ENCODE measurements at places on chromosomes 12 and 14.

GRCh38 chr14:101118233-101118632 lies 214.7 kb upstream of the RTL1 start:
- no peak for DNase-seq

GRCh38 chr12:107325075-107325608 lies 231.8 kb upstream of the CRY1 start:
- no peak for DNase-seq

DNA sequence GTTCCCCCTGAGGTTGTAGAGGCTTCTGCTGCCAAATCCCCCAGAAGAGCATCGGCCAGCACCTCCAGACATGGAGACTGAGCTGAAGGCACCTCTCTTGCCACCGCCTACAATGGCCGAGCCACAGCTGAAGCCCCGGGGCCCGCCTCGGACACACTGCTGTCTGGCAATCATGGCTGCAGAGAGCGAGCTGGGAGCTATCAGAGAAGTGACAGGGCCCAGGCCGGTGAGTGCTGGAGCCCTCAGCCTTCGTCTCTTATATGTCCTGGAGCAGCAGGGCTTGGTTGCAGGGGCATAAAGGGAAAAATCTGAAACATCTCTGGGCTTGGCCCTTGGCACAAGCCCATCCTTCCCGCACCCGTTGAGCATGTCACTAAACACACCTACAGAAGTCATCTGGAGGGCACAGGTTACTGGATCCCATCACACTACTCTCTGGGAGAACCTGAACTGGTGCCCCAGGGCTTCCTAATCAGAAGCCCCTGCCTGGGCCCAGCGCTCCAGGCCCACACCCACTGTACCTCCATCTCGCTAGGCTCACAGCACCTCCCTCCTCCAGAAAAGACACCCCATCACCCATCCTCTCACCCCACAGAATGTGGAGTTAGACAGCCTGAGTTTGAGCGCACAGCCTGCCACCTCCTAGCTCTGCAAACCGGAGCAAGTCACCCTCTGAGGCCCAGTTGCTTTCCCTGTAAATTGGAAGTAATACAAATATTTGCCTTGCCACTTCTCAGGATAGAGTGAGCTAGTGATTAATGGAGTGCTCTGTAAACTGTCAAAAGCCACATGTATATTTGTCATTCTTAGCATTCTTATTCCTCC lies at the start of gene KRT4:
Gene KRT4 (minus strand): TSS at position 232 of the 825 bp plus-strand sequence. CDS start 58 bp downstream, at position 174.
- DNase-seq, result no peak

GRCh38 chr12:88691811-88692210 lies 111.5 kb upstream of the KITLG start:
- DNase-seq, result no peak

DNA sequence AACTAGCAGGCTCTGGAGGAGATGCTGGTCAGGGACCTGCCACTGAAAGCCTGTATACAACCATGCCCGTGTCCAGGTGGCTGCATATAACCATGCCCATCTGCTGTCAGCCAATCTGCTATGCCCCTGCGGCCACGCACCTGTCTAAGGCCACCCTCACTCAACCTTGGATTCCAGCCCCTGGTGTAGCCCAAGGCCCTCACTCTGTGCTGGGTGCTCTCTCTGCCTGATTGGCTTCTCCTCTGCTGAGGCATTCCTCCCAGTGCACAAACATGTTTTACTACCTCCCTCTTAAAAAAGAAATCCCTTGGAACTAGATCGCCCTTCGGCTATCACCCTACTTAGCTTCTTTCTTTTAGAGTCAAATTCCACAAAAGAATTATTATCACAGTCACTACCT lies 45.5 kb downstream of the ZFP36L1 start:
- no peak for DNase-seq

- no peak for DNase-seq
Observed at GRCh38 chr12:116423094-116423493, 136.1 kb upstream of the MAP1LC3B2 start.

DNA sequence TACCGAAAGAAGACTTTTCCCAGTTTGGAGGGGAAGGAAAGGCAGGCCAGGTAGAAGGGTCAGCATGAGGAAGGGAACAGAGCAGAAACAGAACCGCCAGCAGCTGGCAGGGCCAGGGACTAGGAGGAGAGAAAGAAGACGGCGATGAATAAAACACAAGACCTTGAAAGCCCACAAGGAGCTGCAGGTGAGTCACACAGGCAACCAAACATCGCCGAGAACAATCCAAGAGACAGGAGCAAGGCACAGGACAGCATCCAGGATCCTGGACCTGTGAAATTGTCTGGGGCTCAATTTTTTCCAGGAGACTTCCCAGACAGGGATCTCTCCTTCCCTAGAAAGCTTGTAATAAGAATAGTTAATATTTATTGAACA lies 47.3 kb downstream of the NUAK1 start:
- DNase-seq, result no peak

DNA sequence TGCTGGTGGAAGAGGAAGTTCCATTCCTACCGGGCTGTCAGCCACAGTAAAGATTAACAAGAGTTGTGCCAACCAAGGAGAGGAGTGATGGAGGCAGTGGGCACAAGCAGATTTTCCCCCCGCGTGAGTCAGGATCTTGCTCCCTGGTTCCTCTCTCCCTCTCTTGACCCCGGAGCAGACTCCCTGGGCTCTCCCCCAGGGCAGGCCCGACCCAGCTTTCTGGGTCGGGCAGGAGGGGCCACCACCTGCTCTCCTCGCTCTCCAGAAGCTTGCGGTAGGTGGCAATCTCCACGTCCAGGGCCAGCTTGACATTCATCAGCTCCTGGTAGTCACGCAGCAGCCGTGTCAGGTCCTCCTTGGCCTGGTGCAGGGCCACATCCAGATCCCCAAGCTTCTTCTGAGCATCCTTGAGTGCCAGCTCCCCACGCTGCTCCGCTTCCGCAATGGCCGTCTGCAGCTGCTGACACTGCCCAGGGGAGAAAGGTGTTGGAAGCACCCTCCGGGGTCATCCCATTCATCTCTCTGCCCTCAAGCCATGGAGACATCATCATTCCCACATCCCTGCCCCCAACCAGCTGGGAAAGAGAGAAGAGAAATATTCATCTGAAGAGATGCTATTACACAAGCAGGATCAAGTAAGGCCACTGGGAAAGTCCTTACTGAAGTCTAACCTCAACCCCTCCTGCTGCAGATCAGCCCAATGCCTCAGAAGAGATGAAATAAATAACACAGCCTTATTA lies 9.0 kb upstream of the KRT4 start:
- no peak for DNase-seq

- no peak for DNase-seq
Observed at GRCh38 chr12:124979568-124979967, 9.4 kb downstream of the DHX37 start.

DNA sequence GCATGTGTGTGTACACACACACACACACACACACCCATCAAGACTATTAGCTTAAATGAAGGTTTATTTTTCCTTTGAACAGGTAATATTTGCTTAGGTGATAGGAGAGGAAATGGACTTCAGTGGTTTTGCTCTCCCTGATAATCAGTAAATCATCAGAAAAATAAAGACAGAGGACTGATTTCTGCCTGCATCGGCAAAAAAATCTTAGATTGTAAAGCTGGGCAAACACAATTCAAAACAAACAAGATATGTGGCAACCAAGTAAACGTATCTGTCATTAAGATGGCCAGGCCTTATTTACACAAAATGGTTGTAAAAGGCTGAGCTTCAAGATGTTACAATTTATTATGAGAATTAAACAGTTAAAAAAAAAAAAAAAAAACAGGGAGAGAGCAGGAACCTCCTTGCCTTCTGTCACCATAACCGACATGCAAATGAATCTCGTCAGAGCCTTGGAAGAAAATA lies 31.3 kb downstream of the PRKD1 start:
- peak; percentile 45 for DNase-seq

DNA sequence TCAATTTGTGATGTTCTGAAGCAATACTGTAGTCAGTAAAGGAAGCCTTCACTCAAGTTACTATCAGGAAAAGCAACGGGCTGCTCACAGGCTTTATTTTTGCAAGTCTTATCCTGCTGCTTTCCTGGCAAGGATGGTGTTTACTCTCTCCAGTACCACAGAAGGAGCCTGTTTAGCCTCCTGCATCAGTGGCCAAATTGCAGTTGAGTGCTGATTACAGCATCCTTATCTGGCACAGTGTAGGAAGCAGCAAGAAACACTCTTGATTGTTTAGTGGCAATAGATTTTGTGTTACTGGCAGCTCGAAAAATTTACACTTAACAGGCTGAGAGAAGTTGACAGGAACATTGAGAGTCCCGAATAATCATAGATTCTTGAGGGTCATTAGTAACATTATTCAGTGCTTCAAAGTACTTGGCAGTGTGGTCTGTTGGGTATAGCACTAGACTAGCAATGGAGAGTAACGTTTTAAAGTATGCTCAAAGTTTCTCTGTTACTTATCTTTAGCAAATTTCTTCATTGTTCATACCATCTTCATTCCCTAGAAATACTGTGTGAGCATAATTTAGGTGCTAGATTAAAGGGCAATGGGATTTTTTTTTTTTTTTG lies 11.7 kb downstream of the TULP3 start:
- no peak for DNase-seq

DNA sequence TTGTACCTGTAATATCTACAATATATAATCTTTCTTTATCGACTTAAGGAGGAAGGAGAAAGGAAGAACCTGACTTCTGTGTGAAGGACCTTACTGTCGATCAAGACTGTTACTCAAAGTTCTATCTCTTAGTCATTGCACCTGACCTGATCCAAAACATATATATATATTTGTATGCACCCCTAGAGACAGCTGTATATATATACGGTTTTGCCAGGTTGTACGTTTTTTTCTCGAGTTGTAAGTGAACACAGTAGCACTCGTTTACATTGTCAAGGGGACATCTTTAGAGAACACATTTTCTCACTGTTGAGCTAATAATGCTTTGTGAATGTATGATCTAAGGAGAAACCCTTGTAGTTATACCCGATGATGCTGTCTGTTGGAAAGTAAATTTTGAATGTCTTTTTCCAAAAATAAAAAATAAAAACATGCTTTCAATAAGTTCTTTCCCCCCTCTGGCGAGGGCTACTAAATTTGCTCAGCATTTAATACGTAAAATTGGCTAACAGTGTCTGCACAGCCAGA lies 536 bp upstream of the SLC35E3 start:
- DNase-seq, result no peak

- DNase-seq, result no peak
Observed at GRCh38 chr14:78983126-78983525, 813.0 kb downstream of the NRXN3 start.

DNA sequence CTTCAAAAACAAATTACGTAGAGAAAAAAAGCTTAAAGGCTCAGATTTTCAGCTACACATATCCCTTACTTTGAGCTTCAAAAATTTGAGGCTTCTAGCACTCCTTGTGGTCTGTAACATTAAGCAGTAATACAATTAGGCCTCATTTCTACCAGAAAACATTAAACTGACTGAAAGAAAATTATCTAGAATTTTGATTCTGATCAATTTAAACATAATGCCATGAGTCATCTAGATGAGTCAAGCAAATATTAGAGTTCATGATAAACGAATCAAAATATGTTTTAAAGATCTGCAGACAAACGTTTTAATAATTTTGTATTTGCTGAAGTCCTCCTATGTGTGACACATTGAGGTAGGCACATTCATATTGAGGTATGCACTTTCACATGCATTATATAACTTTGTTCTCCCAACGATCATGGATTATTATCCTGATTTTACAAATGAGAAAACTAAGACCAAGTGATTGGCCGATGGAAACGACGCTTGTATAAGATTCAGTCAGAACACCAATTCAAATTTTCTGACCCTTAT lies 4.3 kb downstream of the OSBPL8 start:
- DNase-seq, result no peak

DNA sequence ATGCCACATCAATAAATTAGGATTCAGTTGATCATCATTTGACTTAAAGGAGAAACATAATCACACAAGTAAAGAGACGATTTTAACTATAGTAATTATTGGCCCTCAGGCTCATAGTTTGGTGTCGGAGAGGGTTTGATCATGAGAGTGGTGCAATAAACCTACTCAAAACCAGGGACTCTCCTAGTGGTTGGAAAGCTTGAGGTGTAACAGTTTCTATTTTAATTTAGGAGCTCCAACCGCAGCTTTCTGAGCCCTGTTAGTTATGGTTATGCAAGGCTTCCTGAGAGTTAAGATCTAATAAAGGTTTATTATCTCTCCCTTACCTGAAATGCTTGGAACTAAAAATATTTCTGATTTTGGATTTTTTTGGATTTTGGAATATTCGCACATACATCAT lies 36.4 kb downstream of the TMTC2 start:
- DNase-seq, result no peak

DNA sequence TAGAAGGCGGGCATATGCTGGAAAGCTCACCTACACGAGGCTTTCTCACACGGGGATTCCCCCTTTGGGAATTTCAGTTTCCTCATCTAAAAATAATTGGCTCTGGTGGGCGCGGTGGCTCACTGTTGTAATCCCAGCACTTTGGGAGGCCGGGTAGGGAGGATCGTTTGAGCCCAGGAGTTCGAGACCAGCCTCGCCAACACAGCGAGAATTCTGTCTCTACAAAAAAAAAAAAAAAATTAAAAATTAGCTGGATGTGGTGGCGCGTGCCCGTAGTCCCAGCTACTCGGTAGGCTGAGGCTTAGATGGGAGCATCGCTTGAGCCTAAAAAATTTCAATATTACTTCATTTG lies 400 bp upstream of the NDUFA12 start:
- DNase-seq, result no peak

- DNase-seq, result no peak
Observed at GRCh38 chr14:51735851-51736250, 84.1 kb downstream of the FRMD6 start.

DNA sequence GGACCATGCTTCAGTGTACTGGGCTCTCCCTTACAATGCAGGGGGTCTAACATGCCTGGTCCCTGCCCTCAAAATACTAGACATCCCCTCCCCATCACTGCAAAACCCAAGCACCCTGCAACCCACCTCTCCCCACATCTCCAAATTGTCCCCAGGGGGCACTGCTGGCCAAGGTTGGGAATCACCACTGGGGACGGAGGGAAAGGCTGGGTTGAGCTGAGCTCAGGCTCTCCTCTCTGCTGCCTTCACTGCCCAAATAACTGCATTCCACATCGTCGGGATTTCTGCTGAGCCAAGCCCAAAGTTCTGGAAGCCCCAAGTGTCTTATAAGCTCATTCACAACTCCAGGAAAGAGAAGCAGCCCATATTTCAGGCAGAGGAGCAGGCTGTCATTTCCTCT lies 69.6 kb downstream of the NT5DC3 start:
- DNase-seq, result no peak

DNA sequence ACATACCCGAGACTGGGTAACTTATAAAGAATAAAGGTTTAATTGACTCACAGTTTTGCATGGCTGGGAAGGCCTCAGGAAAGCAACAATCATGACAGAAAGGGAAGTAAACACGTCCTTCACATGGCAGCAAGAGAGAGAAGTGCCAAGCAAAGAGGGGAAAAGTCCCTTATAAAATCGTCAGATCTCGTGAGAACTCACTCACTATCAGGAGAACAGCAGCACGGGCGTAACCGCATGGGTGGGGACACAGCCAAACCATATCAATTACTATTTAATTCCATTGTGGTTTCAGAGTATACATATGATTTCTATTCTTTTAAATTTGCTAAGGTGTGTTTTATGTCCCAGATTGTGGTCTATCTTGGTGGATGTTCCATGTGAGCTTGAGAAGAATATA lies 117.9 kb downstream of the SCAF11 start:
- no peak for DNase-seq

GRCh38 chr12:94386422-94386821 lies 73.2 kb downstream of the CEP83 start:
- DNase-seq, result no peak

- no peak for DNase-seq
Observed at GRCh38 chr14:94309721-94310120, 13.4 kb downstream of the SERPINA6 start.
